ENCODE measurements at places on chromosomes 1 and 21.

DNA sequence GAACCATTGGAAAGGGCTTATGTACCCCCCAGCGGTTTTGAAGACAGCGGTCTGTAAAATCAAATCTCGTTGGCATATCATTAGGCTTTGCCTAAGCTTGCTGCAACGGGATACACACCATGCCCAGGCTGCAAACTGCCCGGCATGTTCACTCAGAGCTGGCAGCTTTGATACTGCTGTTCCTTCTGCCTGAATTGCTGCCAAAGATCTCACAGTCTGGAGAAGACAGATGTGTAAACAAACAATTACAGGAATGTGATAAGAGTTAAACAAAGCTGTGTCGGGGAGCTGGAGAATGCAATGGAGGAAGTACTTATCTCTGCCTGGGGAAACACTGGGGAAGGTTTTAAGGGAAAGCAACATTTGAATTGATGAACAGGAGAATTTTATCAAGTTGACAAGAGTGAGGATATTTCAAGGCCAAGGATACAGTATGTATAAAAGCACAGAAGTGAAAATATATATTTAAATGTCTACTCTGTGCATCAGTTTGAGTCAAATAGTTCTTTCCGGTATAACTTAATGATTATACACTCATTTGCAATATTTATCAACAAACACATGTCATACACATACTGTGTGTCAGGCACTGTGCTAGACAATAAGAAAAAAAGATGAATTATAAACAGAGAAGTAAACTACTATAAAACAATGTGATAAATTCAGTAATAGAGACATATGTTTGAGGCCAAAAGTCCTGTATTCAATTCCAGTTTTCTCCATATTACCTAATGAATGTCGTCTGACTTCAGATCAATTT is 29.9 kb downstream of the CHML start:
- no peak for DNase-seq

DNA sequence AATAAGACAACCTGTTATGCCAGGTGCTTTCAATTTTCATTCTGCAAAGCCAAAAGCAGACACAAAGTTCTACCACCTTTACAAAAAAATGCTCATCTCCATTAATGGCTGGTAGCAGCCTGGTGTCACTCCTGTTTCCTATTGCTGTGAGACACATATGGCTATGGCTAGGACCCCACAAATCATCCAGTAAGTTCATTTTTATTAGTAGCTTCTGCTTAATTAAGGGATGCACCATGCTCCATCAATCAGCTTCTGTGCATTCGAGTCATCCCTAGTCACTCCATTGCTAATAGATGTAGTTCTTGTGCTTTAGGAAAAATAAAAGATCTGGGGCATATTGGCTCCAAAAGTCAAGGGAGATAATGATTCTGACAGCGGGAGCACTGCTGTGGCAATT is 257.2 kb downstream of the SPATA17 start:
- no peak for DNase-seq

DNA sequence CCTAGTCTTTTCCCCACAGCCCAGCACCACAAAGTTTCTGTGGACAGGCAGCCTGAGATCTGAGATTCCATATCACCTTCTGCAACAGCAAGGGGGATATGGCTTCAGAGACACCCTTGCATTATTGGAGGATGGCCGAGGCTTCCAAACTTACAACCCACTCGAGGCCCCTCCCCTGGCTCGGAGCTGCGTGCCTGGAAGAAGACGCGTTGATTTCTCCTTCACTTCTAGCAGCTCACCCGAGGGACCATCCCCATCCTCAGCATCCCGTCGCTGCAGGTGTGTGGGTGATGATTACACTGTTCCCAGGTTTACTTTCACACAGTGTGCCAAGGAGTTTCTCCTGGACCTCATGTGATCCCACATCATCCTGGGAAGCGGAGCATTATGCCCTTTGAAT is 277.9 kb downstream of the MATN1 start:
- DNase-seq: no peak

DNA sequence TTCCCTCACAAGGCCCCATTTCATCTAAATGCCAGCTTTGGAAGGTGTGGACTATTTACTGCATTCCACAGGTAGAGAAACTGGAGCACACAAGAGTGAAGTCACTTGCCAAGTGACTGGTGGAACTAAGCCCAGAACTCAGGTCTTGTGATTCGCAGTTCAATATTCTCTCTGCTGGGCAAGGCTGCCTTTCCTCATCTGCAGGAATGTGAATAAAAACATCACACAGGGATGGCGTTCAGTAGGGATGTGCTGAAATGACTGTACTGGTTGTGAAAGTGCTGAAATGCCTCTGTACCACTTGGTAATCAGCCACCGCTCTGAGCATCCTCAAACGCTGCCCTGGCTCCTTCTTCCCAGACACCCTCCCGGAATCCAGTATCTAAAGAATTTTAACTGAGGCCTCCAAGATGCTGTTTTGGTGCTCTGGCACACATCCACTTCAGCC is 145.6 kb downstream of the HIVEP3 start:
- DNase-seq: no peak

DNA sequence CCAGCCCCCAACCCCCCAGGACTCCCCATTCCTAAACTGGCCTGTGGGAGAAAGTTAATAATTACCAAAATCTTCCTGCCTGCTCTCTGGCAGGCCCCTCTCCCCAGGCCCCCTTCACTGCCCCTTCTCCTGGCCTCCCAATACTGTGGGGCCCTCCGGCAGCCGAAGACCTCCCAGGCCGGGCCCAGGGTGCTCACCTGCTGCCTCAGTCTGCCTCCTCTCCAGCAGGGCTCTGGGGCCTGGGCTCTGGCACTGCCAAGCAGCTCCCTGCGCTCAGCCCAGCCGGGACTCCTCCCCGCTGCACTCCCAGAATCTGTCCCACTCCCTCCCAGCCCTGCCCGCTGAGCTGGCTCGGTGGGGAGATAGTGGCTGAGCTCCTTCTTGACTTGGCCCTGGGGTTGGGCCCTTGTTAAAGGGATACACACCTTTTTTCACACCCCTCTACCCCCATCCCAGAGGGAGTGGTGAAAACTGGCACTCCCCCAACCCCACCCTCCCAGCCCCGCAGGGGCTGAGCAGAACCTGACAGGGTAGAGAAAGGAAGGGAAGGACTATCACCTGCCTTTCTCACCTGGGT is at the start of gene S100A16:
Gene S100A16 (minus strand): TSS at position 383 of the 577 bp plus-strand sequence. CDS start 4,986 bp downstream, outside the sequence.
- peak; percentile 78 for DNase-seq

DNA sequence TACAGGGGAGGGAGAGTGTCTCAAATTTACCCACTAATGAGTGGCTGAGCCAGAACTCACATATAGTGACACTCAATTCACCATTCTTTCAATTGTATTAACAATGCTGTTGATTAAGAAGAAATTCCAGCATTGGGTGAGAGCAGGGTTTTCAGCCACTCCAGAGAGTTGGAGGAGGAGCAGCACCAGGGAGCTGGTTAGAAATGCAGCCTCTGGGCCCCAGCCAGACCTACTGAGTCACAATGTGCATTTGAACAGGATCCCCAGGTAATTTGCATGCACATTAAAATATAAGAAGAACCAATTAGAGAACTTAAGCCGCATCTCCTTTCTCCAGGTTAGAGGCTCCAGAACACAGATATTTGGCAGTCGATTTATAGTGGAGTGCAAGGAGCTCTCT is 41.8 kb downstream of the TNR start:
- no peak for DNase-seq

DNA sequence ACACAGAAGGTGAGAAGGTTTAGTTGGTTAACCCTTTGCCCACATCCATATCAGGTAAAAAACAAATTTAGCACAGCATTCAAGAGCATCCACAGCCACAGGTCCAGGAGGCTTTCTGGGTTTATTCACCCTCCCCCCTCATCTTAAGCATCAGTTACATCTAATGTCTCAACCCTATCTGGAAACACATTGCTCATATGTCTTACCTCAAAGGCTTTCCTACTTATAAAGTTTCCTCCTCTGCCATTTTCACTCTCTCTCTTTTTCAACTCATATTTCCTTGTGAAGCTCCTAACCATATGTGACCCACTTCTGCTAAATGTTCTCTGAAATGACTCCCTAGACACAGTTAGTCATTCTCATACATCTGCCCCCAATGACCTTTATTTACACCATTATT is 47.9 kb upstream of the RUNX1 start:
- DNase-seq: no peak
